ENCODE measurements at places on chromosomes 1 and 21.

GRCh38 chr1:110787328-110788071 is 85.4 kb upstream of the CD53 start:
- no peak for DNase-seq

GRCh38 chr1:50111503-50111902 is 2.8 kb downstream of the ELAVL4 start:
- DNase-seq, result no peak

GRCh38 chr1:53957194-53957818 is 11.2 kb downstream of the LRRC42 start:
- DNase-seq, result peak; percentile 64

- no peak for DNase-seq
These were observed 58.2 kb upstream of the ABCG1 start for GRCh38 chr21:42160765-42161164.

DNA sequence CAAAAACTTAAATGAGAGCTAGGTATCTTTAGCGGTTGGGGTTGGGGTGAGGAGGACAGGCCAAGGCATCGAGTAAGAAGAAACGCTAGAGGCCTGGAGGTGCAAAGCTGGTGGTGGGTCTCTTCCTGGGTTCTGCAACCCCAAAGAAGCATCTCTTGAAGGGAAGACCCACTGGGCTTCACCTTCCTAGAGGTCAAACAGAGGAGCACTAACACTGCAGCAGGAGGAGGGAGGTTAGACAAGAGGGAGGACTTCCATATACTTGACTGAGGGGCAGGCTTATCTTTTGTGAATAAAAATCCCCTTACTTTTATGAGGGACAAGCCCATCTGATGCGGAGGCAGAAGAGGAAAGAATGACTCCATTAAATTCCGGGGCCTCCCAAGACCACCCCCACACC is 2.5 kb downstream of the MEX3A start:
- no peak for DNase-seq

DNA sequence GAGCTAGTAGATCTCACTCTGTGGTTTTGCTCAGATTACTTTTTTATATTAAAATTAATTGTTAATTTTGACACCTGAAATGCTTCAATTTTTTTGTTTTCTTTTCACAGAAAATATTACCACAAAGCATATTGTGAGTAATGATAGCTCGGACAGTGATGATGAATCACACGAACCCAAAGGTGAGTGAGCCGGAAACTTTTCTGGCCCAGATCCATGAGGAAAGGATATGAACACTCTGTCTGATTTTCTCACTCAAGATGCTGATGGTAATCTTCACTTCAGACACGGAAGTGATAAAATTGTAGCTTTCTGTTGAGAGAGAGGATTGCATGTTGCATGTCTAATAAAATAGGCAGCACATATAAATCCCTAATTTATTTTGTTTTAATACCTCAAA is 121.8 kb downstream of the PLA2G4A start:
- peak; percentile 31 for DNase-seq

Measured in IMR-90 (cell line).